ENCODE measurements at places on chromosomes 3 and 15.
A peak's percentile ranks its signal among the peaks of the same experiment; 100 is the strongest.

DNA sequence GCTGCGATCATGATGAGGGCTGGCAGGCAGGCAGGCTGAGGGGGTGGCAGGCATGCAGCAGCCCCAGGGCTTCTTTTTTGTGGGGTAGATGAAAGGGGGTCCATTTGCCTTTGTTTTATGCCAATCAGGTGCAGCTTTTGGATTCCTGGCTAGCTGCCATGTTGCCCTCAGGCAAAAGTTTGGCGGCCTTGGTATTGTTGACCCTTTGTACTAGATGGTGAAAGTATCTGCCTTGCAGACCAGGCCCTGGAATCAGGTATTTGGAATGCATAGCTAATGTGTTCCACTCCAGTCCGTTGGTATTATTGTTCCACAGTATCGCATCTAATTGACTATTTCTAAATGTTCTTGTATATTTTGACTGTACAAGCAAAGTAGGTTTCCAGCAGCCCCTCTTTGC lies 35.0 kb downstream of the EEFSEC start:
- no peak for DNase-seq

DNA sequence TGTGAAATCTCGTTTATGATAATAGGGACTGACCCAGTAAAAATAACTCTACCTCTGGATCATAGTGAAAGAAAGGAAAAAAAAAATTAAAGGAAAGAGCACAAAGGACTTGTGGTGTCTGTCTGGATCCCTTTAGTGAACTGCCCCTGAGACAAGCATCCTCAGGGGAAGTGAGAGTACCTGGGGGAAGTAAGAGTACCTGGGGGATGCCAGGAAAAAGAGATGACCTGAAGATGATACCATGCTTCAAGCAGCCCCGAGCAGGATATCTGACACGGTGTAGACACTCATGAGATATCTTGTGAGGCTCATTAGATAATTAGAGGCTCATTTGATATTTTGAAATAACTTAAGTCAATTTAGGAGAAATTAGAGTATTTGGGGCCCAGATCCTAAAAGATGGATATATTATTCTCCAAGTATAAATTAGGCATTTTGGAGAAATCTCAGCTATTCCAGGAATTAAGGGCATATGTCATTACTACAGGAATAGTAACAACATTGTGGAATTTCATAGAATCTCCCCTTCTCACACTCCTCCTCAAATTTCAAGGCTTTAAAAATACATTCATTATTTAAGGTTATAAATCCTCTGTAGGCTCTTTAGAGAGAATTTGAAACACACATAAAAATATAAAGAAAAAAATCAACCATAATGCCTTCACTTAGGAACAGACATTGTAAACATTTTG lies 36.3 kb upstream of the PSMD6 start:
- no peak for DNase-seq

GRCh38 chr15:40075298-40076044 lies 33.2 kb downstream of the BMF start:
- no peak for DNase-seq

DNA sequence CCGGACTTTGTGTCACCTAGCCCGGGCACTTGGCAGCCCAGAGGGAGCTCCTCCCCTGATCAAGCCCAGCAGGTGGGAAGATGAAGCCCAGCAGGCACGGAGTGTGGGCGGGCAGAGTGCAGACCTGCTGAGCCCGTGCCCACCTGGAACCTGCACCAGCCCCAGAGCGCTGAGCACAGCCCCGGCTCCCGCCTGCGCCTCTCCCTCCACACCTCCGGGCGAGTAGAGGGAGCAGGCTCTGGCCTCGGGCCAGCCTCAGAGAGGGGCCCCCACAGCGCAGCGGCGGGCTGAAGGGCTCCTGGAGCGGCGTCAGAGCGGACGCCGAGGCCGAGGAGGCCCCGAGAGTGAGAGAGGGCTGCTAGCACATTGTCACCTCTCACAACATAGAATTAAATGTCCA lies 257.7 kb downstream of the VGLL3 start:
- DNase-seq, result no peak

- no peak for DNase-seq
These were observed 149.3 kb upstream of the SLC2A2 start for GRCh38 chr3:171175741-171176234.

DNA sequence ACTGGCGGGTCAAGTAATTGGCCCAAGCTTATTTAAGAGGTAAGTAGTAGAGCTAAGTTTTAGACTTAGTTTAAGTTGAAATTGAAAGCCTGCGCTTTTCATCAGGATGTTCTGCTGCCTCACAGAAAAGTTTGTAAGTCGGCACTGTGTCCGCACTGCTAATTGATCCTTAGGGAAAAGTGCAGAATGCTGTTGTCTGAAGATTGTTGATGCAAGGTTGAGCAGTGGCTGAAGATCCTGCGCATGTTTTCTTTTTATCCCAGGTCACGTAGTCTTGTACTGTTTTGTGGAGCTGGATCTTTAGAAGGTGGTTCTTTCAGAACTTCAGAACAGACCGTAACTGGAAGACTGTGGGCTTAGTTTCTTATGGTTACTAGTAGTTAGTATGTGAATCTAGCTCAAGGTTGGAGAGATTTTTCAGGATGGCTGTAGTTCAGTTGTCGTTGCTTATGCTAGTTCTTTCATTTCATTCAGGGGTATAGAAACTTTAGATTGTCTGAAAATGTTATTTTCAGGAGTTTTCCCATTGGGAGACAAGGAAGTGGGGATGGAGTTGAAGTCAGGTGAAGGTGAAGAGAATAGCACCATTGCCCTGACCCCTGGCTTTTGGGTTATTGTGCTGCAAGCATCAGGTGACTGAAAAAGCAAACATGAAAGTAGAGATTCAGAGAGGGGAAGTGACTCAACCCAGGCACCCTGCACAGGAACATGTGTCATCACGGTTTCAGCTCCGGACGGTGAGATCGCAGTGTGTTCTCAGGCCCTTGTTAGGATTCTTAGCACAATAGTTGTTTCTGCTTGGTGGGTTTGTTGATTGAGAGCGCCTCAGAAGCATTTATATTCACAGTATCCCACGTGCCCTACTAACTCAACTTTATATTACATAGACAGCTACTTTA lies 32.8 kb downstream of the AKAP13 start:
- peak; percentile 79 for DNase-seq

DNA sequence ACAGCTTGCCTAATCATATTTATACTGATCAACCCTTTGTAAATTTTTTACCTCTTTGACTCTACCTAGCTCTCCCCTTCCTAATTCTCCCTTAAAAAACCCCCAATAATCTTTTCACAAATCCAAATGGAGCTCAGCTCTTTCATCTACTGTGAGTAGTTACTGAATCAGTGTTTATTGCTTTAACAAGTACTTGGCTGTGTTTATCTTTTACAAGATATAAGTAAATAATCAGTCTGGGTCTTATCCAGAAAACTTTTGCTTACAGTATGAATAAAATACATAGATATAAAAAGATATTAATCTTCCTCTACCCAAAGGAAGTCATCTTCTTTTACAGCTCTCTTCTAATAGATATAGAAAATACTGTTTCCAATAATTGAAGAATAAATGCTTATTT lies 366.4 kb downstream of the RAP2B start:
- no peak for DNase-seq

- no peak for DNase-seq
These were observed 176.2 kb downstream of the P3H2 start for GRCh38 chr3:189944285-189945145.

- DNase-seq, result no peak
These were observed 4.7 kb downstream of the TMCC1 start for GRCh38 chr3:129888771-129889170.

GRCh38 chr15:94028809-94029208 lies 202.6 kb upstream of the MCTP2 start:
- DNase-seq, result no peak

DNA sequence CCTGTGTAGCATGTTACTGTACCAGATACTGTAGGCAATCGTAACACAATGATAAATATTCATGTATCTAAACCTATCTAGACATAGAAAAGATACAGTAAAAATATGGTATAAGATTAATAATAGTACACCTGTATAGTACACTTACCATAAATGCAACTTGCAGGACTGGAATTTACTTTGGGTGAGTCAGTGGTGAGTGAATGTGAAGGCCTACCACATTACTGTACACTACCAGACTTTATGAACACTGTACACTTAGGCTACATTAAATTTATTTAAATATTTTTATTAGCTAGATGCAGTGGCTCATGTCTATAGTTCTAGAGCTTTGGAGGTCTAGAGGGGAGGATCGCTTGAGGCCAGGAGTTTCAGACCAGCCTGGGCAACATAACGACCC lies 186.6 kb upstream of the ROPN1 start:
- no peak for DNase-seq

GRCh38 chr3:32934150-32934742 lies 17.2 kb upstream of the CCR4 start:
- no peak for DNase-seq

GRCh38 chr3:172315401-172316091 lies 132.7 kb downstream of the GHSR start:
- DNase-seq, result no peak

- DNase-seq, result no peak
These were observed 12.1 kb downstream of the PRR23E start for GRCh38 chr3:127204841-127205582.

DNA sequence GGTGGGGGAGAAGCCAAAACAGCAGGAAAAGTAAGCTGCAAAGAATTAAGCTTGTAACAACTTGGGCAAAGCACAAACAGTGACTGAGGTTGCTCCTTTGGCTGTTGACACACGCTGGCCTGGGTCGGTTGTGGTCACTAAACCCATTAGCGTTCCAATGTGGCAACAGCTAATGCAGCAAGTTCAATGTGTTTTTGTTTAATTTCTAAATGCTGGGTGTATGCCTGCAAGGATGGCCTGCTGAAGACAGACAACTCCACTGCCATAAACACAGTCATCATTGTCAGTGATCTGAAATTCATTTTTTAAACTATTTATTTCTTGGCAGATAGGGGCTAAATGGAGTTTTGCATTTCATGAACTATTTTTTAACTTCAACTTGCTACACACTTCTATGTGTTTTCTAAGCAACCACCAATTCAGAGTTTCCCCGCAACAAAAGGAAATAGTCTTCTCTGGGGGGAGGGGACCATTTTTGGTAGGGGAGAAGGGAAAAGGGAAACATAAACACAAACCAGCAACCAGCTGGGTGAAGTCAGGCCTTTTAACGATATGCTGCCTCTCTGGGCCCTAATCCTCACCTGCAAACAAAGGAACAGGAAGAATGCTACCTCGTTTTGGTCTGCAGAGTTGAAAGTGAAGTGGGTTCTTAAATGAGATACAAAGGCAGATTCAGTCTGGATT lies 34.8 kb upstream of the WNT5A start:
- DNase-seq, result no peak

DNA sequence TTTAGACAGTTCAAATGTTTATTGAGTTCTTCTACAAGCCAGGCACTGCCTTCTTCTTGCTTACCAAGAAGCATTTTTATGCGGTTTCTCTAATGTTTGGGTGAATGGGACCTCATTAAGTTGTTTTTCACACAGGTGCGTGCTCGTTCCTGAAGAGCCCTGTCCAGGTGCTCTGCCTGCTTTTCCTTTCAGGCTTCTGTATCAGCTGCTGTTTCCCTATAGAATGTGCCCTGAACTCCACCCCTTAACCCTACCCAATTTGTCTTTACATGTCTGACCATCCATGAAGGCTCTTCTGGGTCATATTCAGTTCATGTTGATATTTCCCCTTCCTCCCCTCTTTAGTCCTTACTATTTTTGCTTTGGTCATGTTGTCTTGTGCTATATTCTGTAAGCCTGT lies 22.4 kb upstream of the GOLGA6L10 start:
- no peak for DNase-seq

DNA sequence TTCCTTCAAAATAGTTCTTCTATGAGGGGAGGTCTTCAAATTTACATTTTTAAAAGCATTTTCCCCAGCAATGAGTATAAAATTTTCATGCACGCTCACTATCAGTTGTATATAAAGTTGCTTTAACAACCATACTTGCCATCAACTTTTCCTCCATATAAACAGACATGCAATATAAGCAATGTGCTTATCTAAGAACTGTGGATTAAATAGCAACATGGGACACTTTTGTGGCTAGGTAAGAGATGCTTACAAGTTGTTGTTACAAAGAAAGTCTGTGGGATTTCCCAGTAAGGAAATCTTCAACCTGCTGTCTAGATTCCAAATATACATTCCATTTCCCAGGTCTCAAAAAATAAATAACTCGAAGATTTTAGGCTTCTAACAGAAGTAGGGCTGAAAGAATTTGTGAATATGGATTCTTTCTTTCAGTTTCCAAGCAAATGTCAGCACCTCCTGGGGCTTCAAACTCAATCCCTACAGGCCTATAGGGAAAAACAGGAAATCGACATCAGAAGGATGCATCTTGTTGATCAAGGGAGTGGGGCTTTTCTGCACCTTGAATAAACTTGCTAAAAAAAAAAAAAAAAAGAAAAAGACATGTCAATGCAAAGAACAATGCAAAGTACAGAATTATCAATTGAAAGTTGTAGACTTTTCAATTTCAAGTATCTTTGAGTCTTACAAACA lies 16.1 kb downstream of the TNIK start:
- DNase-seq, result no peak

DNA sequence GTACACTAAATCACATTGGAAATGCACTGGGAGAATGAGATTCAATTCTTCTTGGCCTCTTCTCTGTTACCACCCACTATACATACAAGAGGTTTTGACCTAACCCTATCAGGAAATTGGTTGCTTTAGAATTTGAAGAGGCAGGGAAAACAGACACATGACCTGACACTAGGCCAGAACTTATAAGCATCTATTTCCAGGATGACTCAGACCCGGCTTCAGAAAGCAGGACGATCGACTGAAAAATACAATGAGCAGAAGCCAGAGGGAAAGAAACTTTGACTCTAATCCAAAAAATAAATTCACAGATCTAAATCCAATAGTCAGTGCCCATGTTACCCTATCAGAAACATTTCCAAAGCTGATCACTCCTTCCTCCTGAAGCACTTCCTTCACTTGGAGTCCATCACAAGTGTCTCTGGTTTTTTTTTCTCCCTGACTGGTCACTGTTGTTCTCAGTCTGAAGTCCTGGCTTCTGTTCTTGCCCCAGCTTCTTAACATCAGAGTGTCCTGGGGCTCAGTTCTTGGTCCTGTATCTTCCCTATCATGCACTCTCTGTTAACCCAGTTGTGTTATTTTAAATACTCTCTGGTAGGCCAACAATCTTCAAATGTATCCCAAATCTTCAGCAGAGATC lies 133.6 kb downstream of the P2RY1 start:
- no peak for DNase-seq
